SK-MEL-5 (cell line): ENCODE measurements at places on chromosomes 6 and 20.

- no peak for DNase-seq
Observed at GRCh38 chr6:83860782-83861495, 1.4 kb downstream of the CYB5R4 start.

- DNase-seq, result no peak
Observed at GRCh38 chr6:4486568-4487315, 289.5 kb upstream of the CDYL start.

- DNase-seq, result no peak
Observed at GRCh38 chr20:41245086-41245707, 72.3 kb downstream of the ZHX3 start.

DNA sequence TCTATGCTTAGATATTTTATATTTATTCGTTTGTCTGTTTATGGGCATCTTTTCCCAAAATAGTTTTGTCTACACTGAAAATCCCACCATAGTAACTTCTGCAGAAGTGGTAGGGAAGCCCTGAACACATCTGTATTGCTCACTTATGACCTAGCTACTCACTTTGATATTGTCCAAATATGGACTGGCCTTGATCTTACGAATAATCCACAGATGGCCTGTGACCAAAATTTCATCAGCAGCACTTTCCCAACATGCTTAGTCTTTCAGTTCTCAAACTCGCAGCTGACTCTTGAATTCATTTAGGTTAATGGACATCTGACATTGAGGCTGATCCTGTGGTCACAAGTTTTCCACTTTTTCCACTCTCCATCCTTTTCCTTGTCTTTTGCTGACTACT, 80.8 kb upstream of the BEND3 start:
- no peak for DNase-seq

DNA sequence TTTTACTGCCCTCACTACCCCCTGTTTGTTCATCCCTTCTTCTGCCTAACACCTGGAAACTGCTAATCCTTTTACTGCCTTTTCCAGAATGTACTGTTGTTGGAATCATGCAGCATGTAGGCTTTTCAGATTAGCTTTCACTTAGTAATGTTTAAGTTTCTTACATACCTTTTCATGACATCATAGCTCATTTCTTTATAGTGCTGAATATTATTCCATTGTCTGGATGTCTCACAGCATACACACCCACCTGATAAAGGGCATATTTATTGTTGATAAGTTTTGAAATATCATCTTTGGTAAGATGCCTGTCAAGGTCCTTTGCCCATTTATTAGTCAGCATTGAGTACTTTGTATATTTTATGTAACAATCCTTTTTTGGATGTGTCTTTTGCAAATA, 588.2 kb upstream of the NRSN1 start:
- no peak for DNase-seq

DNA sequence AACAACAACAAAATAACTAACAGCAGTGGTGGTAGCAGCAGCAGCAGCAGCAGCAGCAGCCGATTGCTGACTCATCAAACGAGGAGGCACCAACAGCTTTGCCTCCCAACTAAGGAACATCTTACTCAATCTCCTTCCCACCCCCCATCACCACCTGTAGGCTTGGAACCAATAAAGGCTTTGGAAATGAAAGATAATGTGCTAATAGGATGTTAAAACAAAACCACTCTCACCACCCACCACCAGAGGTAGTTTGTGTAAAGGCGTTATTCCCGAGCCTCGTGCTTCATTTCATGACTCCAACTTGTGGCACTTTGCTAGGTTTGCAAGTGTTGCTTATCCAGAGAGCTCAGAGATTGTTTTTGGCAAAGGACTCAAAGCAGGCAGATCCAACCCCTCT, 346.5 kb downstream of the CD83 start:
- peak; percentile 55 for DNase-seq

GRCh38 chr6:140048202-140048790, 673.8 kb upstream of the CITED2 start:
- no peak for DNase-seq

DNA sequence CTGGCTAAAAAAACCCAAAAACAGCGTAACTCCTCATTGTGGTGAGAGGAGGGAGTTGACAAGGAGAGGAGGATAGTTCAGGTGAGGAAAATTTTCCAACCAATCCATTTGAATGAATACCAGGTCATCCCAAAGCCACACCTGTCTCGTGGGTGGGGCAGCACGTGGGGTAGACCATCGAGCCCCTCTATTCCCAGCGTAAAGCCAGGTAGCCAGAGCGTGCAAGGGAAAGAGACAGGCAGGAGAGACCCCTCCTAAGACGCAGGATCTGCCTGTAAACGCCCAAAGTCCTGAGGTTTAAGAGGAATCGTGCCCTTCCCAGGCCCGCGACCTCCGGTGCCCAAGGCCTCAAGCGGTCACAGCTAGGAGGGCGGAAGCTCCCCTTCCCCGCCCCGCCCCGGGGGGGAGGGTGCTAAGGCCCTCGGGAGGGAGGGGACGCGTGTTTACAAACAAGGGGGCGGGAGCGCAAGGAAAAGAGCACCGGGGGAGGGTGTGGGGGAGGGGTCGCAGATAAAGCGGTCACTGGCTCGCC, 712 bp downstream of the RXRB start:
- DNase-seq, result peak; percentile 87

GRCh38 chr6:34799547-34799946, 7.7 kb downstream of the BLTP3A start:
- no peak for DNase-seq

DNA sequence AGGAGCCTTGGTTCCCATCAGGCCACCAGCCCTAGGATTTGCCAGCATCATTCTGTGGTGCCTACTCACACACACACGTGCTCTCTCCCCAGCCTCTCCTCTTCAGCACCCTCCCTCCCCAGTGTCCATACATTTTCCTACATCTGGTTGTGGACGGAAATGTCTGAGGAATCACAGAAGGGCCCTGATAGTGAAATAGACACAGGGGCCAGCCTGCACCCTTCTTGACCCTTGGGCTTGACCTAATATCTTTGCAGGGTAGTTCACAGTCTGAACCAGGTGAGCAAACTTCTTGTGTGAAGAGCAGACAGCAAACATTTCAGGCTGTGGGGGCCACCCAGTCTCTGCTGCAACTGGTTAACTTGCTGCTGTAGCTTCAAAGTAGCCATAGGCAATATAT, 108.5 kb upstream of the NXT1 start:
- DNase-seq, result no peak

DNA sequence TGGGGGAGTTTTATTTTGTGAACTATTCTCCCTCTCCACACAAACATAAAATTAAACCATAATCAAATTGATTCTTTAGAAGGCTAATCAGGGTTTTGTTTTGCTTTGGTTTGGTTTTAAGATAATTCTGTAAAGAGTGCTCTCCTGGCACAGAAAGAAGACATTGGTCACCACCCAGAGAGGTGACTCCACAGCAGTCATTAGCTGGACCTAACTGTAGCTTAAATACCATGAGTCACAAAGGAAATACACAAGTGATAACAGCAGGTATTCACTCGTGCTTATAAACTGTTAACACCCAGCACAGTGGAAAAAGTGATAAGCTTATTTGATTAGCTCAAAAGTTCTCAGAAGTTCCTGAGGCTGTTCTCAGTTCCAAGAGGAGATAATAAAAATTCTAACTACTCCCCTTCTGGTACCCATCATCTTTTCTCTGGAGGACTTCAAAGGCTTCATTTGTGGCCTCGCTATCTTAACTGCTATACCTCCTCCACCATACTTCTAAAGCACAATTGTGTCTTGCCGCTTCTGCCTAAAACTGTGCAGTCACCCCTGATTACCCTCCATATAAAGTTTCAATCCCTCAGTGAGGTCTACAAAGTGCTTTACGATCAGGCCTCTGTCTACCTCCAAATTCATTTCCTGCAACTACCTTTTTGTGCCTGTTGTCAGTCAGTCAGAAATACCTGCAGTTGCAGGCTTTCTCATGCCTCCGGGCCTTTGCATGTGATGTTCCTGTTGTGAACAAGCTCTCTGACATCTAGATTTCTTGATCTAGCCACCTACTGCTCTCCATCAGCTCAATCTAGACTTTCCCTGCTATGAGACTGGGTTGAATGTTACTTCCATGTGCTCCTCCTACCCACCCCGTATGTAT, 201.1 kb downstream of the SAMD5 start:
- no peak for DNase-seq

DNA sequence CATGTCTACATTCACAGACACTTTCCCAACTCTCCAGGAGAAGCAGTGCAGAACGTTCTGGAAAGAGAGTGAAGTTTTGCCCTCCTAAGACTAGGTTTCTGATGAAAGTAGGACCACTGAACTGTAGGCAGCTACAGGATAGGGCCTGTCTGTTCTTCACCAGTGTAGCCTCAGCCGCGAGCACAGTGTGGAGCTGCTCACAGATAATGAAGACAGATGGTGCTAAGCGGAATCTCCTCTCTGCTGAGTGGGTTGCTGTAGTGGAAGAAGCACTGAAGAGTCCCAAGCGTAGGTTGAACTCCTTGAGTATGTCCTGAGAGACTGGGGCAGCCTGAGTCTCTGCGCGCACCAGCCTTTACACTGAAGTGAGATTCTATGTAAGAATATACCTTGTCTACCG, 170.2 kb downstream of the PACRG start:
- DNase-seq, result no peak

GRCh38 chr6:137944793-137945498, 77.9 kb downstream of the TNFAIP3 start:
- peak; percentile 66 for DNase-seq

DNA sequence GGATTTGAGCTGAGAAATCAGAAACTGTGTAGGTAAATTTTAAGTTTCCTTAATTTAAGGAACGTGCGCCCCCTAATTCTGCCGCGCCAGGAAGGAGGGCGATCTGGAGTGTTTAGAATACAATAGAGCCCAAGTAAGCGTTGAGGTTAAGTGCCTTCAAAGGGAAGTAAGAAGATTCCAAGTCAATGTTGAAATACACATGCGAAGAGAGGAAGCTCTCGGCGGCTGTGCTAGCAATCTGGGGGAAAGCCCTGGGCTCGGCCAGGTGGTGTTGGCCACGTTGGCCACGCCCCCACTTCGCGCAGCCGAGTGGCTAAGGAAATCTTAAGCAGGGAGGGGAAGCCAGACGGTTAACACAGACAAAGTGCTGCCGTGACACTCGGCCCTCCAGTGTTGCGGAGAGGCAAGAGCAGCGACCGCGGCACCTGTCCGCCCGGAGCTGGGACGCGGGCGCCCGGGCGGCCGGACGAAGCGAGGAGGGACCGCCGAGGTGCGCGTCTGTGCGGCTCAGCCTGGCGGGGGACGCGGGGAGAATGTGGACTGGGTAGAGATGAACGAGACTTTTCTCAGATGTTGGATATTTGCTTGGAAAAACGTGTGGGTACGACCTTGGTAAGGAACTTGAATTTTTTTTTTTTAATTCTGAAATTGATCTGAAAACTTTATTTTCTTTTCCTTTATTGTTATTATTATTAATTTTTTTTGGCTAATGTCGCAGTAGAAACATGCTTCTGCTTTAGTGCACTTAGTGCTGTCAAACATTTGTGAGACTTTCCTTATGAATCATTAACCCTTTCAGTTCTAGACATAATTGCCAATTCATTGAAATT, at the start of gene PRDM1:
PRDM1 (plus strand) TSS at position 353 of the 830 bp plus-strand sequence; CDS start at position 571, 218 bp downstream.
- DNase-seq, result peak; percentile 57

GRCh38 chr6:109314313-109314712, 68.0 kb downstream of the CD164 start:
- DNase-seq, result no peak
